ENCODE measurements at places on chromosomes 6 and 20.
A peak's percentile ranks its signal among the peaks of the same experiment; 100 is the strongest.

DNA sequence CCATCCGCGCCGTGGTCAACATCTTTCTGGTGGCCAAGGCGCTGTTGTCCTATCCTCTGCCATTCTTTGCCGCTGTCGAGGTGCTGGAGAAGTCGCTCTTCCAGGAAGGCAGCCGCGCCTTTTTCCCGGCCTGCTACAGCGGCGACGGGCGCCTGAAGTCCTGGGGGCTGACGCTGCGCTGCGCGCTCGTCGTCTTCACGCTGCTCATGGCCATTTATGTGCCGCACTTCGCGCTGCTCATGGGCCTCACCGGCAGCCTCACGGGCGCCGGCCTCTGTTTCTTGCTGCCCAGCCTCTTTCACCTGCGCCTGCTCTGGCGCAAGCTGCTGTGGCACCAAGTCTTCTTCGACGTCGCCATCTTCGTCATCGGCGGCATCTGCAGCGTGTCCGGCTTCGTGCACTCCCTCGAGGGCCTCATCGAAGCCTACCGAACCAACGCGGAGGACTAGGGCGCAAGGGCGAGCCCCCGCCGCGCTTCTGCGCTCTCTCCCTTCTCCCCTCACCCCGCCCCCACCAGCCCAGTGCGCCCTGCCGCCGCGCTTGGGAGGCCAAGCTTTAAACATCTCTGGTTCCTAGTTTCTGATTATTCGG lies 4.0 kb downstream of the SLC32A1 start:
- no peak for DNase-seq

- no peak for DNase-seq
Observed at GRCh38 chr6:168938546-168938945, 315.1 kb downstream of the THBS2 start.

DNA sequence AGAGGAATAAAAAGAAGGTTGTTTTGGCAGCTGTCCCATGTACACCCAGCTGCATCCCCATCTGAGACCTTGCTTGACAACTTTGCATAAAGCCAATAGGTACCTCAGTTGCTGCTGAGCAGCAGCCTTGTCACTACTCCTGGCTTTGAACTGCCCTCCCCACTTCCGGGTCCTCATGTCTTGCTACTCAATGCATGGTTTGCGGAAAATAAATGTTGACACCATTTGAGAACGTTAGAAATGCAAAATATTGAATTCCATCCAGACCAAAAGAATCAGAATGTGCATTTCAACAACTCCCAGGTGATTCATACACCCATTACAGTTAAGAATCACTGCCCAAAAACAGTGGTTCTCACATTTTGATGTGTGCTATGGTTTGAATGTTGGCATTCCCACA lies 32.9 kb downstream of the GPX5 start:
- DNase-seq: no peak

GRCh38 chr6:156595476-156595875 lies 181.7 kb upstream of the ARID1B start:
- no peak for DNase-seq

DNA sequence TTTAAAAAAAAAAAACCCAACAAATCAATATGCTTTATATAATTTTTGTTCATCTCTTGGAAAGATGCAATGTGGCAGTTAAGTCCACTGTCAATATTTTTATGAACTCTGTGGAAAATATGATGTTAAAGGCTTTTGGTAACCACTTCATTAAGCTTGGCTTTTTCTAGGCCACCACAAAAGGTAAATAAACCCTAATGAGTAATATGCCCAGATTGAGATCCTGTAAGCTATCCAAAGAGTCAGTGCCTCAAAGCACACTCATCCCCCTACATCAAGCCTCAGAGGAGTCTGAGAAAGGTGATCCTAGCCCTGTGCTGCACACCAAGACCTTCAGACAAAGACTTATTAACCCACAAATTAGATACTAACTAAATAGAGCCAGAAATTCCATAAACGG lies 121.1 kb downstream of the CDC5L start:
- DNase-seq: peak; percentile 66

- no peak for DNase-seq
Observed at GRCh38 chr6:44162876-44163625, 4.4 kb downstream of the CAPN11 start.

GRCh38 chr6:157393669-157394327 lies 12.8 kb downstream of the ZDHHC14 start:
- no peak for DNase-seq

GRCh38 chr6:22601984-22602383 lies 32.6 kb downstream of the HDGFL1 start:
- DNase-seq: no peak

DNA sequence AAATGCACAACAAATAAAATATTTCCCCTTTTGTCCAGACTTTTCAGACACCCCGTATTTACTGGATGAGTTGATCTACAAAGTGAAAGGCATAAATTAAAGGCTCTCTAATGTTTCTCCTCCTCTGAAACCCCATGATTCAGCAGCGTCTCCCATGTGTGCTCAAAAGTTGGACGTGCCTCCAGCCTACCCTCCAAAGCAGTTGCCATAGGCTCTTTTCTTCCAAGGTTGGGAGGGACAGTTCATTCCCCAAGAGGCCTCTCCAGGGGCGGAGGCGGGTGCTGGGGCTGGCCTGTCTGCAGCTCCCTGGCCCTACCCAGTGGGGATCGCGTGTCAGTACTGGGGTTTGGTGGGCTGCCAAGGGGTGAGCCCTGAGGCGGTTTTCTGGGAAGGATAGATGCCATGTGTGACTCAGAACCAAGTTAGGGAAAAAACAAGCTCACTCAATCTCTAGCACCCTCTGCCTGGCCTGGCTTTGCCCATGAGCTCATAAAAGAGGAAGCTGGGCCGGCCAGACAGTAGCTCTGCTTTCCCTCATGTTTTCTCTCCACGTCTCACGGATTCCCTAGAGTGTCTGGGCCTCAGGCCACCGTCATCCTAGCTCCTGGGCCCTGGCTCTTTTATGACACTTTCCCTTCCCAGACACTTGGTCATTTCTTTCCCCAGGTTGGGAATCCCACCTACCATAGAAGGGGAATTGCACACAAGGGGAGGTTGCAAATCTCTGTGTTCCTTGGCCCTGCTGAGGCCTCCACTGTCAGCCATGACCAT lies 8.0 kb upstream of the IER3 start:
- peak; percentile 100 for DNase-seq

- no peak for DNase-seq
Observed at GRCh38 chr6:136236466-136237293, 13.4 kb downstream of the MTFR2 start.

GRCh38 chr6:56875961-56876360 lies 78.9 kb upstream of the BEND6 start:
- DNase-seq: no peak

GRCh38 chr6:107707346-107708275 lies 116.5 kb downstream of the SCML4 start:
- no peak for DNase-seq

GRCh38 chr6:146331013-146331412 lies 212.6 kb upstream of the RAB32 start:
- DNase-seq: no peak

GRCh38 chr6:85185977-85186376 lies 263.9 kb upstream of the NT5E start:
- DNase-seq: no peak

GRCh38 chr6:46035242-46035641 lies 19.6 kb upstream of the CLIC5 start:
- no peak for DNase-seq

DNA sequence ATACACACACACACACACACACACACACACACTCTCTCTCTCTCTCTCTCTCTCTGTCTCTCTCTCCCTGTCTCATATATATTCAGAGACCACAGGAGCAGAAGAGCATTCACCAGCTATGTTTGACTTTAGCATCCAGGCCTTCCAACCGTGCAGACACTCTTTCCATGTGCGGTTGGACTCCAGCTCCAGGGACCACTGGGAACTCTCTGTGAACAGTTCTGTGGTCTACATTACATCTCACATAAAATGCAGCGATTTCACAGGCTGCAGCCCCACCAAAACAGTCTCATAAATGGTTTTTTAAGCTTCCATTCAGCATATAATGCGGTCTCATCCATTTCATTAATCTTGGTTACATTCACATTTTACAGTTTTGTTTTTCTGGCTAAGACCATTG lies 508.4 kb upstream of the SULF2 start:
- no peak for DNase-seq

GRCh38 chr6:90429713-90430112 lies 133.1 kb upstream of the BACH2 start:
- no peak for DNase-seq

GRCh38 chr20:49762940-49763766 lies 49.5 kb upstream of the B4GALT5 start:
- no peak for DNase-seq

DNA sequence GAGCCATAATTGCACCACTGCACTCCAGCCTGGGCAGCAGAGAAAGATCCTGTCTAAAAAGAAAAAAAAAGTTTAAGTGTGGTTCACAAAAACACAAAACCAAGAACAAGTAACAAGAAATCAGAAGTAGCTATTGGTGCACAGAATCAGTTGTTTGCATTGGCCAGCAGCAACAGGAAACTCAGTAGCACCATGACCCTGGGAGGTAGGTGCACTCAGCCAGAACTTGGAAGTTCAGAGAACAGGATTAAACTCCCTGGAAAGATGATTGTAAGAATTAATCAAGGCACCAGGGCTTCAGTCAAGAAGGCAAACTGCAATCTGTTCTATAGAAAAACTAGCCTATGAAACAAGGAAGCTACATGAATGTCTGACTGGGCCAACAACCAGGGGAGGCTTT lies 267.9 kb downstream of the COL12A1 start:
- DNase-seq: no peak

- no peak for DNase-seq
Observed at GRCh38 chr6:113649276-113649675, 207.9 kb upstream of the MARCKS start.

Measured in HFFc6 (cell line).